ENCODE measurements at places on chromosomes 7 and 10. TPM values are rescaled to one million over a fixed set of nuclear protein-coding genes. Genes with fewer than 3 reads are reported as not detected.

The CTAGE6 gene
- polyA plus RNA-seq, result not detected

GRCh38 chr7:155299535-155300202, 2.0 kb downstream of the INSIG1 start:
- H3K4me3 ChIP-seq, result peak overlapping the region; percentile 91
- peaks cover 34% of the 10 kb centered on the region for H3K4me1 ChIP-seq
- peak overlapping the region; percentile 95 for H3K27ac ChIP-seq
- no peak for DNase-seq

DNA sequence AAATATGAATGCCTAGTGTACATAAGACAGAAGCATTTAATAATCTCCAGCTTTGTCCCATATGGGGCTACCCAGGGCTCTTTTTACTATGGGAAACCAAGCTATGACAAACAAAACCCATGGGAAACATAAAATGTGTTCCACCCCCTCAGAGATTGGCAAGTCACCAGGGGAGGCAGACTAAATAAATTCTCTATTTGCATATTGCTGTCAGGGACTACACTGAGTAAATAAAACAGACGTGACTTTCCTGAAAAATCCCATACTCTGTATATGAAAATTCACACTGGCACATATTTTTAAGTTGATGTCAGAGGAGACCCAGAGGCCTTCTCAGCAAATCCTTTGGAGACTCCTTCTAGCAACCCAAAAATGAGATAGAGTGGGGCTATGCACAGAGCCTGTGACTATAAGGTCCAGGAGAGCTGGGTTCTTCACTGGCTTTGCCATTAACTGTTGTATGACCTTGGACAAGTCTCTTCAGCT, 44.0 kb upstream of the HPSE2 start:
- DNase-seq, result no peak
- H3K27ac ChIP-seq, result no peak overlapping the region
- no peaks in the 10 kb centered on the region for H3K36me3 ChIP-seq
- no peaks in the 10 kb centered on the region for H3K4me1 ChIP-seq

- H3K27me3 ChIP-seq, result no peaks in the 10 kb centered on the region
- H3K36me3 ChIP-seq, result no peaks in the 10 kb centered on the region
- no peak overlapping the region for H3K27ac ChIP-seq
- H3K4me1 ChIP-seq, result peaks cover 3% of the 10 kb centered on the region
- no peak overlapping the region for H3K4me3 ChIP-seq
These were observed 26.0 kb downstream of the ASB4 start for GRCh38 chr7:95511716-95512260.

DNA sequence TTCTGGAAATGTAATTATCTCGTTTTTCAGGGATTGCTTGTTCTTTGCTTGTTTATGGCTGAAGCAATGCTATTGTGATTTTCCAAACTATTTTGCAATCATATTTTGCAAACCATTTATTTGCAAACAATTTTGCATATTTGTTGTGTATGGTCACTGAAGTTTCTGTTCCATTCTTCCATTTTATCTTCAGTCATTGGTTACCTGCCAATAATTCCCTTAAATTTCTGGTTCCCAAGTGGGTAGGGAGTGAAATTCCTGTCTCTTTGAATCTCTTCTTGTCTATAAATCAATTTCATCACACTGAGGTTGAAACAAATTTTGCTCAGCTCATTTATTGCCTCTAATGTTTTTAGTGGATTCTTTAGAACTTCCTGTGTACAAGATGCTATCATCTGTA, 401.7 kb upstream of the VWC2 start:
- no peak for DNase-seq
- no peaks in the 10 kb centered on the region for H3K36me3 ChIP-seq
- no peaks in the 10 kb centered on the region for H3K4me1 ChIP-seq
- no peak overlapping the region for H3K4me3 ChIP-seq
- no peak overlapping the region for H3K27ac ChIP-seq

DNA sequence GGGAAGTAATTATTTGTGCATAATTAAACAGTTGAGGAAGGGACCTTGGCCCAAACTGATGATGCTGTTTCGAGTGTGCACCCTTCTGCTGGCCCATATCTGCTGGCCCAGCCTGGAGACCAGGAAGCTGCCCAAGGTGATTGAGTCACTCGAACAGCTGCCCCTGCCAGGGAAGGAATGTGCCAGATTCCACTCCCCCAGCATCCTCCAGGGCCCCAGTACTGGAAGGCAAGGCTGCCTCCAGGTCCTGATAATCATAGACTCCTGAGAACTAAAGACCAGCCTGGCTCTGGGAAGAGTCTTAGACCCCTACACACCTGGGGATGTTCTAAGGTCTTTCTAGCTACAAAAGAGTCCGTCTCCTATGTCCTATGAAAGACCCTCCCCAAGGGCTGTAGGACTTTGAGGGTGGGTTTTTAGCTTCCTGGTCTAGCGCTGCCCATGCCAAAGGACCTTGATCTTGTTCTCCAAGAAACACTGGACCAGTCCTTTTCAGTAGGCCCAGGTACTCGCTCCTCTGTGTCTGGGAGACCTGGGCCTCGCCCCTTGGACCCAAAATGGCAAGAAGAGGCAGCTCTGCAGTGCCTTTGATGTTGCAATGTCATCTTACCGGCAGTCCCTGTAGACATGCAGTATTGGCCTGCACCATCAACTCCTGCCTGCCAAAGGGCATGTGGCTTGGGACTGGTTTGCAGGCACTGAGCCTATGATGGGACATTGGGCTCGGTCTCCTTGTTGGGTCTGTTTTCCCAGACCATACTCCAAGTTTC, 103.2 kb upstream of the GPR26 start:
- H3K36me3 ChIP-seq, result no peaks in the 10 kb centered on the region
- no peak for DNase-seq
- peaks cover 19% of the 10 kb centered on the region for H3K27me3 ChIP-seq
- H3K4me3 ChIP-seq, result no peak overlapping the region

Measured in heart left ventricle (tissue), 16 donors.